ENCODE measurements at places on chromosomes 12 and 14.

DNA sequence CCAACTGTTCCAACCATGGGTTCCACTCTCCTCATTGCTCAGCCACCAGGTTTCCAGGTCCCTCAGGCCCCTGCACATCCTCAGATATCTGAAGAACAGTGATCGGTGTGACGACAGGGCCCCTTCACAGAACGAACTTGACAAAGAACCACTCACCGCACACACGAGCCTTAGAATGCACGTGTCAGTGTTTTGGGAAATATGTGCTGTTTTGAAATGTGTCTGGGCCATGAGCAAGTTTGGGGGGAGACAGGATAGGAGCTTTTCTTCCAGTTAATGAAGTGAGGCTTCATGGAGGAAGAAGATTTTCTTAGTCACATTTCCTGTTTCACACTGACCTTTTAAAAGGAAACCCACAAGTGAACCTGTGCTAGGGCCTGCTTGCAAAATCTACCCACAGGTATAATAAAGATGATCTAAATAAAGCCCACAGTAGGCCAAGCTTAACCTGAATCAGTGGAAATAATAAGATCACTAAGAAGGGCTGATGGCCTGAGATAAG lies 58.6 kb downstream of the ZFP36L1 start:
- DNase-seq: no peak

- DNase-seq: no peak
Observed at GRCh38 chr14:41899416-41899815, 292.7 kb downstream of the LRFN5 start.

GRCh38 chr14:71339650-71340415 lies 432.6 kb downstream of the PCNX1 start:
- DNase-seq: no peak

DNA sequence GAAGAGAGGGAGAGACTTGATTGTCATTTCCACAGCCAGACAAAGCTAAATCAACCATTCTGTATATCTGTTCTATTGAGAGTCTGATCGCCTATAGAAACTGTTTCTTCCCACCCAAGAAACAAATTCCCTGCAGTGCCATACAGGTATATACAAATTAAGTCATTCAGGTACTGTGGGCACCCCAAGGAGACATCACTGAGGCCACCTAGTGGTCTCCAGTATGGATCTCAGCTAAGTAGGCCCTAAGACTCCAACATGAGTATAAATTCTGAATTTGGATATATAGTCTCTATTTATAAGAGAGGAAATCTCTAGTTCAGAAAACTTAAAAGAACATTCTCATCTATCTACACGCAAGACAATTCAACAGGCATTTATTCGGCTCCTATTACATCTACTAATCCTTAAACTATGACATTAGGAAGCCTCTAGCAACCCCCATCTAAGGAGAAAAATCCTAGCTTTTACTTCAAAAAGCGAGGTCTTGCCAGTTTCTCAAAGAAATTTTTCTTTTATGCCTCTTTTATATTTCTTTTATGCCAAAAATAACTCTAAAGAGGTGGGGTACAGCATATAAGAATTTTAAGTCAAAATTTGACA lies 62.6 kb downstream of the DCAF5 start:
- no peak for DNase-seq

DNA sequence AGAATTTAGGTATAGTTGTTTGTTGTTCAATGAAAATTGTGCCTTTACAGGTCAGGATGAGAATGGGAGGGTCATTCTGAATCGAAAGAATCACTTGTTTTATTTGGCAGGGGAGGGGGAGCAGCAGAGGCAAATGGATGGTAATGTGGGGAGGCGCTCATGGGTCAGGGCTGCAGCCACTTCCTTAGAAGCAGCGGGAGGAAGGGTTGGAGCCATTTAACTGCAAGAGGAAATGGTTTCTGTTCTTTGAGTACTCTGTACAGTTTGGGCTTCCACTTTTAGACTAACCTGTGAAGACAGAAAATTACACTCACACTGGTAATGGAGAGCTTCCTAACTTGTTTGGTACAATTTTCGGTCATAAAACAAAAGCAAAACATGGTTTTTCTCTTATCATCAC lies 57.2 kb downstream of the PIWIL1 start:
- no peak for DNase-seq

DNA sequence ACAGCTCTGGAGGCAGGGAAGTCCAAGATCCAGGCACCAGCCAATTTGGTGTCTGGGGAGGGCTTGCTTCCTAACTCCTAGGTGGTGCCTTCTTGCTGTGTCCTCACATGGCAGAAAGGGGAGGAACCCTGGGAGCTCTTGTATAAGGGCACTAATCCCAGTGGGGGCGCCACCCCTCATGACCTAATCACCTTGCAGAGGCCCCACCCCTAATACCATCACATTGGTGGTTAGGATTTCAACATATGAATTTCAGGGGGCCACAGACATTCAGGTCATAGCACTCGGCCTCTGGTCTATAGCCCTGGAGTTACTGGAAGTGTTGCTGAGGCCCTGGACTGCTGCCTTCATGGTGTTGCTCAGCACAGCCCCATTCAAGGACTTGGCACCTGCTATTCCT lies 14.6 kb downstream of the PSMD9 start:
- DNase-seq: no peak

- DNase-seq: no peak
Observed at GRCh38 chr12:9143929-9144729, 28.4 kb upstream of the A2M start.

- DNase-seq: no peak
Observed at GRCh38 chr14:93533842-93534241, 103.1 kb downstream of the UNC79 start.

DNA sequence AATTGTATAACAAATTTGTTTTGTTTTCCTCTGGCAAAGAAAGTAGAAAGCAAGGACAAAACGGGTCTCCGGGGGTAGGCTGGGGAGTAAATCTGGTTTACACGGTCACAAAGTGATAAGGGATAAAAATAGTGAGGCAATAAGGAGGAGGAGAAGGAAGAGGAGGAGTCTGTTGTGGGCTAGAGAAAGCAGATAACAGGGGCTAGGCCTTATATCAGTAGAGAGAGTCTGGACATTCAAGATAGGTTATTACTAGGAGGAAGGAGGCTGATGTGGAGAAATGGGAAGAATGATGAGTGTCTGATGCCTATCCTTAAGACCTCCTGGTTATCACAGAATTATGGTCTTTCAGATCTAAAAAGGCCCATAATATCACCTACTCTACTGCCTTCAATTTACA lies 83.2 kb upstream of the SSTR1 start:
- DNase-seq: no peak
